Hematopoietic multipotent progenitor cell treated with erythropoietin and hydrocortisone succinate and interleukin-3 and kit ligand, for 8 days (in vitro differentiated cells): ENCODE measurements at places on chromosomes 7 and 10.

DNA sequence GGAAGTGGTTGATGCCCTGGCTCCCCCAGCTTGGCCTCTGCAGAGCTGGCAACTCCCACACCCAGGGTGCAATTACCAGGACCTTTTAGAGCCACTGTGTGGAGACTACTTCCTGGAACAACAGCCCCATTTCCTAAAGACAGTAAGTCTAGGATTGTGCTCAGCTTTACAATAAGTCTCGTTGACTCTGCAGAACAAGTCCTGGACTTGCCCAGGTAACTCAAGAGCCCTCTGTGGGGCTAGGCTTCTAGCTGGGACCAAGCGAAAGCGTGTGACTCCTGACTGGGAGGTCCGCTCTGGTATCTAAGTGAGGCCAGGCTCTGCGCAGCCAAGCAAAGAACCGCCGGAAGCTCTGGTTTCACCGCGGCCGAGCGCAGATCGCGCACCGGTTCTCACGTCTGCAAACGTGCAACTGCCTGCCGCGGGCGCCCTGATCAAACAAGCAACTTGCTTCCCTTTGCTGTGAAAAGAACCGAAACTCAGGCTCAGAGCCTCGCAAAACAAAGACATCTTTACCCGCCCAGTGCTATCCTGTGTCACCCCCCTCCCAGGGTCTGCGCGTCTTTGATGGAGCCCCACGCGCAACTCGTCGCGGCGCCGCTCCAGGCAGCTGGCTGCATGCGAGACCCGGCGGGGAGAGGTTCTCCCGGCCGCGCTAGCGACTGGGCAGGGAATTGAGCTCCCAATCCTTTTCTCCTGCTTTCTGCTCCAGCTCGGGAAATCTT lies 4.4 kb upstream of the PDLIM1 start:
- peak; percentile 71 for DNase-seq

GRCh38 chr7:158366346-158366745 lies 221.3 kb downstream of the PTPRN2 start:
- no peak for DNase-seq

DNA sequence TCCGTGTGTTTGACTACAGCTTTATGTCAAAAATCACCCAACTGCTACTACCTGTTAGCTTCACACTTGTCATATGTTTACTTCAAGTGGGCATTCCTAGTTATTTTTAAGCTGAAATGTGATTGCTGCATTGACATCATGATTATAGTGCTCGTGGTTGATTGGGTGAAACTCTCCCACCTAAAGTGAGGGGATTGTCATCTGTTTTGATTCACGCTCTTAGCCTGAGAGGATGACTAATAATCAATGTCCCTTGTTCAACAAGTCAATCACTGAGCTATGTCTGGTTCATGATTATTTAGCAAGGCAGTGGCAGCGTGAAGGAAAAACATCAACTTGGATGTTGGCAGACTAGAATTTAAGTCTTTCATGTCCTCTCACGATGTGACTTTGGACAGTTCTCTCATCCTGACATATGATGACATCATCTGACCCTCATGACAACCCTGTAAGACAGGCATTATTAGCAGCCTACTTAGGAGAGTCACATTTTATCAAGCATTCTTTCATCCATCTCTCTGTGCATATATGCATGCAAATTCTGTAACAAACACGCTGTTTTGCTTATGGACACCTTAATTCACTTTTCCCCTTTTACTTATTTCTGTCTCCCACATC lies 352.6 kb upstream of the ZMIZ1 start:
- DNase-seq = no peak

- no peak for DNase-seq
These were observed 4.7 kb downstream of the MACROH2A2 start for GRCh38 chr10:70057306-70057705.

GRCh38 chr7:116212869-116213268 lies 2.5 kb downstream of the TES start:
- no peak for DNase-seq

DNA sequence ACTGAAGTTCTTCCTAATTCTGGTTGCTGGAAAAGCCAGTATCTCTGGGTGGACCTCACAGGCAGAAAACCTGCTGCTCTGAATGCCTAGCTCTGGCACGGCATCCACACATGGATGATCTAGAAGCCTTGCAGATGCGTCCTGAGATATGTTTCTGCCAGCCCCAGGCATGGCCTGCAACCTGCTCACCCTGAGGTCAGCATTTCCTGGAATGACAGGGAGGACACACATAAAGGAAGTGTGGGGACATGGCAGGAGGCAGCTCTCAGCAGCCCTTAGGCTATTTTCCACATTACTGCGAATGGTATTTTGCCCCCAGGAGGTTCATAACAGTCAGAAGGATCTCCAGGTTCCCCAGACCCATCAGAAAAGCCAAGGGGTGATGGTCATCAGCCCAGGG lies 23.2 kb downstream of the PLXNA4 start:
- no peak for DNase-seq

DNA sequence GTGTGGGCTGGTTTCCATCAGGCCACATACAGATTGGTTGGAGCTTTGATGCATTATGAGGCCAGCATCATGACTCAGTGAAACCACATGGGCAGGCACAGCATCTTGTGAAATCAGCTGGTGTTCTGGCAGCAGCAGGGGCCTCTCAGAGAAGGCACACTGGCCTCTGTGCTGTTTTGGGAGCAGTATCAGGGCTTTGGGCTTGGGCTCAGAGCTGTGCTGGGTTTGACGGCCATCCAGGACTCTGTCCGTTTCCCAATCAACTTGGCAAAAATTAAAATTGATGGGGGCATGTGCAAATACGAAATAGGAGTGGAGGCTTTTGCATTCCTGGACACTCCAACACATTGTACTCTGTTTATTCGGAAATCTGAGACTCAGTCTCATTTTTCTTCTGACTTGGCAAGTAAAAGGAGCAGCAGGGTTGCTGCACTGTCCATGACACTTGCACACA lies 190.9 kb downstream of the BMPER start:
- DNase-seq = no peak
